ENCODE measurements at places on chromosomes 2 and 18.

DNA sequence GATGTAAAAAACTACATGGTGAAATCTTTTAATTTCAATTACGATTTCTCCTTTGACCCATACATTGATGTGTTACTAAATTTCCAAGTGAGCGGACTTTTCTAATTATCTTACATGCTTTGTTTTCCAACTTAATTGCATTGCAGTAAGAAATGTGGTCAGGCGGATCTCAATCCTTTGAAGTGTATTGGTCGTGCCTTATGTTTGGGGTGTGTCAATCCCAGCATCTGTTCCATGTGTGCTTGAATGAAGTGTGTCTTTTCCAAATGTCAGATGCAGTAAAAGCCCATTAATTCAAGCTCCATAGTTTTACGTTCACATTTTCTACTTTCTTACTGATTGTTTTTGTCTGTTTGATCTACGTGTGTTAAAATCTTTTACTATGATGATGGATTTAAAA, 113.1 kb downstream of the UXS1 start:
- DNase-seq, result no peak

- DNase-seq, result no peak
Observed at GRCh38 chr18:6781142-6781714, 51.7 kb downstream of the ARHGAP28 start.

DNA sequence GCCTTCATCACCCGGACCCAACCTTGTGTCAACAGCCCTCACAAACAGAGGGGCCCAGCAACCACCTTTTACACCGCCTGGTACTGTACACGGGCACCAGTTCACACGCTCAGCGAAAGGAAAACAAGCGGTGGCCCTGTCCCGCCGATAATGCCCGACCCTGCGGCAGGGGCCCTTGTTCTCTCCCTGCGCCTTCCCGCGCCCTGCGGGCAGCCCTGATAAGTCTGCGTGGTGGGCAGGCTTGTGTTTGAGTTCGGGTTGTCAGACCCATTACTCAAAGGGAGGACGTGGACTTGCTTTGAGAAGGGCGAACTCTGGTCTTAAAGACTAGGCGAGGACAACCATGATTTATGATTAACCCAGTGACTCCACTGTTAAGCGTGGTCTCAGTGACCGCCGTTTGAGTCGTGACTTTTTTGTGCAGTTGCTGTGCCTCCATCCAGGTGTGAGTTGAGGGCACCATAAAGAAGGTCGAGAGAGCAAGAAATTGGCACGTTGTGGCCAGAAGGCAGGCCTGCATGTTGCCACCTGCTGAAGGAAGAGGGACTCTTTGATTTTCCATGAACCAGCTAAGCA, 167.4 kb upstream of the GATA6 start:
- no peak for DNase-seq

- DNase-seq, result no peak
Observed at GRCh38 chr2:170073288-170073687, 104.7 kb upstream of the MYO3B start.

DNA sequence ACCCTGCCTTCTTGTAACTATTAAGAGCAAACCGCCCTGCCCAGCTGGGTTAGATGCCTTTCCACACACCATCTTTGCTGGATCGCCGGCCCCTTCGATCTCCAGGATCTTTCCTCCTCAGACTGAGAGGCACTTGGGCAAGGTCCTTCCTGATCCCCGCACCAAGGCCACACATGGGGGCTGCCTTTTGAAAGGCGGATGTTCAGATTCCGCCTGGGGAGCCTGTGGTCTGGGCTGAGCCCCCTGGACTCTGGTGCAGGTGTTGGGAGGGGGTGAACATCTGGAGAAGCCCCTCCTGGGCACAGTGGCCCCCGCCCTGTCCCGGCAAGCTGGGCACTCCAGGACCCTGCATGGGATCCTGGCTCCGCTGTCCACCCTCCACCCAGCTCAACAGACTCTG, 135.4 kb upstream of the HDAC4 start:
- DNase-seq, result no peak

GRCh38 chr2:26243470-26244308, 743 bp downstream of the HADHA start:
- peak; percentile 30 for DNase-seq

GRCh38 chr2:99422599-99422998, 67.2 kb downstream of the REV1 start:
- DNase-seq, result no peak

GRCh38 chr2:69774984-69775982, 33.3 kb downstream of the ANXA4 start:
- no peak for DNase-seq

- no peak for DNase-seq
Observed at GRCh38 chr2:189022053-189022481, 47.9 kb downstream of the COL3A1 start.

DNA sequence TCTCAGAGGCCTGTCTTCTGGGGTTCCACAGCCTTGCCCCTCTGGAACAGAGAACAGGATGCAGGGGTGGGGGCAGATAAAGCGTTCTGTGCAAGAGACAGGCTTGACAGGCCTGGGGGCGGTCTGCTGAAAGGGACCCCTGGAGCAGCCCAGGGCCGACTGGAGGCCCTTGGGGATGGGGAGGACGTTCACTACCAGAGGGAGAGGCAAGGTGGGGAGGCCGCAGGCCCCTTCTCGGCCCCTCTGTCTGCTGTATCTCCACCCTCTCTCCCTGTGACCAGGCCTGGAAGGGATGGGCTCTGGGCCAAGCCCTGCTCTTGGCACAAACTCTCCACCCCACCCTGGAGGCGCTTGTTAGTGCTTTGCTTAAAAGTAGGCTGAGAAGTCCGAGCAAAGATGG, 27.3 kb upstream of the INHBB start:
- DNase-seq, result no peak

- peak; percentile 68 for DNase-seq
Observed at GRCh38 chr2:42770288-42771131, 6.6 kb upstream of the OXER1 start.

DNA sequence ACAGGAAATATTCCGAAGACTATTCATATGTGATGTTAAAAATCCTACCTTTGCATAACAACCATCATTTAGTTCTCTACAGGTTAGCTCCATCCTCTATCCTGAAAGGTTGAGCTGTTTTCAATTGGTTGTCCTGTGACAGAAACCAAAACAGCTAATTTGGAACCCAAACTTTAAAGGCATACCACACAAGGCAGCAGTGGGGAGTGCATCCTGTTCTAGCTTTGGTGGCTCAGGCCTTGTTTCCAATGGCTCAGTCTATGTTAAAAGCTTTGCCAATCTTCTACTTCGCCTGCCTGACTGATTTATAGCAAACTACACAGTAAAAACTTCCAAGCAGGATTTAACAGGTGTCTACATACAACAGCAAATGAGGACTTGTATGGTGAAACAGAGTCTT, 3.2 kb downstream of the CD226 start:
- DNase-seq, result no peak

DNA sequence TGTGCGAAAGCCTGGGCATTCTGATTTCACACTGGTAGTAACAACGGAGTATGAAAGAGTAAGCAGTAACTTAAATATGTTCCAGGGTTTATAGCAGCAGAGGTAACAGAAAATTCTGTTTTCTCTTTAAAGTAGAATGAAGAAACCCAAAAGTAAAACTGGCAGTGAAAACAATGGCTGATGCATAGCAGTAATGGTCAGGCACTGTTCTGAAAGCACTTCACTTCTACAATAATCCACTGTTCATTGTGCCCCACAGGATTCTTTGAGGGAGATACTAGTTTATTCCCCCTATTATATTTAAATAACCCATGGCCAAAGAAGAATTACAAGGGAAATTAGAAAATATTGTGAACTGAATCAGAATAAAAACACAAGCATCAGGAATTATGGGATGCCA, 9.3 kb upstream of the DNAJC10 start:
- DNase-seq, result no peak

DNA sequence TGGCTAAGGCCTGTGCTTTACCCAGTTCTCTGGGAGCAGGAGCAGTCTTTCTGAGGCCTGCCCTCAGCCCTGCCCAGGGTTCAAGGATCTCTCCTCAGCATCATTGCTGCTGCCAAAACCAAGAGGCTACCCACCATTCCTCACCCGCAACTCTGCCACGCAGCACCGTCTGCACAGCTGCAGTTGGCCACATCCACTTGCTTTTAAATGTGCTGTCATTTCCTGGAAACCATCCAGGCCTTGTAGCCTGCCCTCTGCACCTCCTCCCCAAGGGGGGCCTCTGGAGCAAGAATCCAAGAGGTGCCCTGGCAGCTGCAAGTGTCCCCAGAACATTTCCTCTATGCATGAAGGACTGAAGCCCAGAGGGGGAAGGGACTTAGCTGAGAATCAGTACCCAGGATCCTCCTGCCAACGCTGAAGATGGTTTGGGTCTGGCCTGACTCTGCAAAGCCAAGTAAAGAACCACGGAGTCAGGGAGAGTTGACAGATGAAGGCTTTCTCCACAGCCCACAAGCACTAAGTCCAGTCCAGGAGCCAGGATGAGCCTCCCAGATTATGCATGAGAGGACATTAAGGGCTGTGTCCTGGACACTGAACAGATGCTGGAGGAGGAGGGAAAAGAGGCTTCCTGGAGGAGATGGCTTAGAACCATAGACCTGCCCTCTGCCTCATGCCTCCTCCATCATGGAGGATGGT, 14.9 kb downstream of the EMX1 start:
- peak; percentile 40 for DNase-seq

- DNase-seq, result no peak
Observed at GRCh38 chr2:197931661-197932312, 127.4 kb downstream of the PLCL1 start.

GRCh38 chr18:21230436-21230835, 11.6 kb upstream of the GREB1L start:
- no peak for DNase-seq

- DNase-seq, result peak; percentile 81
Observed at GRCh38 chr2:28507796-28508764, 12.2 kb downstream of the PLB1 start.

GRCh38 chr18:78213361-78213994, 766.1 kb upstream of the SALL3 start:
- no peak for DNase-seq

GRCh38 chr2:9641641-9642040, 10.8 kb upstream of the YWHAQ start:
- no peak for DNase-seq

DNA sequence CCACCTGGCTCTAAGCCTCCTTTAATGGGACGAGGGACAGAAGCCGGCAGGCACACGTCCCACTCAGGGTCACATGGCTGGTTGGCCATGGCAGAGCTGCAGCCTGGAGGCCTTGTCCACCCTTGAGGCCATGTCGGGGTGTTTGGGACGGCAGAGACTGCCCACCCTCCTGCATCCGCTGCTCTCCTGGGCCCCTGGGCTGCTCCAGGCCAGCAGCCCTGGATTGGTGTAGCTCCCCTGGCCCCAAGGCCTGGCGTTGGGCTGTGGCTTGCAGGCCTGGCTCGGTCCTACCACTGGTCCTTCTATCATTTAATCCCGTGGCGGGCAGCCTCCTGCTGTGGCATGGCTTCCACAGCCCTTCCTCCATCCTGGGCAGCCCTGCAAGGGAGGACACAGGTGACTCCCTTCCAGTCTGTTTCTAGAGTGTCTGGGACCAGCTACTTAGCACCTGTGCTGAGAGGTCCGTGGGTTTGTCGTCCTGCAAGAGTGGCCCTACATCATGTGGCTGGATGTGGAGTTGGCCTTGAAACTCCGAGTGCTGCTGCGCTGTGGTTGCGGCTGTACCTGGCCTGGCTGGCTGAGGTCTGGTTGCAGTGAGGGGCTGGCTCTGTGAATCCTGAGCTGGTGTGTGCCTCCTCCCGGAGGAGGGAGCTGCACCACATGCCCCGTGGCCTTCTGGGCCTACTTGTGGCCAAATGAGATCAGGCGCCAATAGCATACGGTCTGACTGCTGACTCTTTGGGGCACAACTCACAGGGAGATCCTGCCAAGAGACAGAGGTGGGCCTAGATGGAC, 67.3 kb downstream of the SH3RF3 start:
- DNase-seq, result no peak

- DNase-seq, result no peak
Observed at GRCh38 chr2:207697411-207697810, 14.0 kb upstream of the CCNYL1 start.

- DNase-seq, result no peak
Observed at GRCh38 chr2:189150033-189150432, 29.5 kb downstream of the COL5A2 start.

- no peak for DNase-seq
Observed at GRCh38 chr18:53790786-53791185, 433.7 kb downstream of the MBD2 start.

- peak; percentile 74 for DNase-seq
Observed at GRCh38 chr2:213152065-213152794, 818 bp upstream of the IKZF2 start.

GRCh38 chr18:41265047-41265446, 690.0 kb upstream of the PIK3C3 start:
- no peak for DNase-seq

DNA sequence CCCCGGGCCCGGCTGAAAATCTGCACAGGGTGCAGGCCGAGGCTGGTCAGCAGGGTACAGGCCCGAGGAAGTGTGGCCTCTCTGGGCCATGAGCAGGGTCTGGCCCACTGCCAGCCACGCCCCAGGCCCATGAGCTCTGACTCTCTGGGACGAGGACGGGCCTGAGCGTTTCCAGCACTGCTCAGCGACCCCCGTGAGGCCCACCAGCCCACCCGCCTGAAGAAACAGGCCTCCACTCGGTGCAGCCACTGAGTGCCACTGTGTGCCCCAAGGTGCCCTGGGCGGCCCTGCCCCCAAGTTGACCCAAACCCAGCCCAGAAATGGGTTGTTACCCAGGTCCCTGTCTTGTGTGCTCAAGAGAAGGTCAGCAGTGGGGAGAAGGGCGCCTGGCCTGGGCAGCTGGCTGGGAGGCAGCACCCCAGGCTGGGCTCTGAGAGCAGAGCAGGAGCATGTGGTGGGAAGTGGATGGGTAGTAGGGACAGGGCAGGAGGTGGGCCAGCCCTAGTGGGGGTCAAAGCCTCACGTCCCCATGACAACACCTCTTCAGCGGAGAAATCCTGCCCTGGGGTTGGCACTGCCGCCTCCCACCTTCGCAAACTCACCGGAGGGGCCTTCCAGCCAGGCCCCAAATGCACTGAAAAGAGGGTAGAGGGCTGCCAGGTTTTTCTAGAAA, 2.1 kb upstream of the SNED1 start:
- DNase-seq, result no peak

DNA sequence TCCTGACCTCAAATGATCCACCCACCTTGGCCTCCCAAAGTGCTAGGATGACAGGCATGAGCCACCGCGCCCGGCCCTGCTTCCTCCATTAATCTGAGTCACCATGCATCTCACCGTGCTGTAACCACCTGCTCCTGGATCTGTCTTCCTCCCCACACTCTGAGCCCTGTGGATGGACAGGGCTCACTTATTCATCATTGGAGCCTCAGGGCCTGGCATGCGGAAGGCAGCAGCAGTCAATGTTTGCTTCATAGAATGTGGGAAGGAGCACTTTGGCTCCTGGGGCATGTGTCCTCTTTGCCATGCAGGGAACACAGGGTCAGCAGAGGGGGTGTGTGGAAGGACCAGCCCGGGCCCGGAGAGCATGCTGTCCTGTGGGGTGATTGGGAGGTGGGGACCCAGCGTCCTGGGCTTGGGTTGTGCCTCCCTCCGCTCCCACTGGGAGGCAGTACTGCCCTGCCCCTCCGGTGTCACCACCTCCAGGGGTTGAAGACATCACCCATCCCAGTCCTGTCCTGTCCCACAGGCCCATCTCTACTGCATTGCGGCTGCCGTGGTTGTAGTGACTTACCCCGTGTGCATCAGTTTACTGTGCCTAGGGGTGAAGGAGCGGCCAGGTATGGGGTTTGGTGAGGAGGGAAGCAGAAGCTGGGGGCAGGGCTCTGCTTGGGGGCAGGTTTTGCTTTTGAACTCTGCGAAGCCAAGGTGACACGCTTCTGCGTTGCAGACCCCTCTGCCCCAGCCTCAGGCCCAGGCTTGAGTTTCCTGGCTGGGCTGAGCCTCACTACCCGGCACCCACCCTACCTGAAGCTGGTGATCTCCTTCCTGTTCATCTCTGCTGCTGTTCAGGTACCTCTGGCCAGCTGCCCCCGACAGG, 11.5 kb downstream of the MFSD2B start:
- DNase-seq, result peak; percentile 17

Data from ACHN (cell line).